ENCODE measurements at places on chromosomes 6 and 20.
A peak's percentile ranks its signal among the peaks of the same experiment; 100 is the strongest.

DNA sequence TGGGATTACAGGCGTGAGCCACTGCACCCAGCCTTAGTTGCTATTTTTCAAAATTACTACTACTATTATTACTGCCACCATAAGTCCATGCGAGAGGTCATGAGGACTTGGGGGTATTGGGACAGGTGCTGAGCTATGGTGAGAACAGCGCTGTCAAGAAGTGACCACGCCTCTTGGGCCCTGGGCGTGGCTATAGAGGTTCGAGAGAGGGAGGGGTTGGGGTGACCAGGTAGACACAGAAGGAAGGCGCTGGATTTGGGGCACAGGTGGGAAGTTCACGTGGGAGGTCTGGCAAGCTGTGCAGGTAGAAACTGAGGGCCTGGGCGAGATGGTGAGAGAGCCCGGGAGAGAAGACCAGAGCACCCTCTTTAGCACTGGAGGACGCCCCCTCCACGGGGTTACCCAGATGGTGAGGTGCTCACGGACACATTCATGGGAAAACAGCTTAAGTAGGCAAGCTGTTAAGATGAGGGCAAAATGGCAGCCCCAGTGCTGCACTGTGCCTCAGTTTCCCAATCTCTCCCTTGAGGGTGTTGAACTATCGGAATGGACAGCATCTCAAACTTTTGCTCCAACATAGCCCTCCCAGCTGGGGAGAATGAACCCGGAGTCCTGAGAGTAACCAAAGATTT lies 61.0 kb downstream of the RAB44 start:
- H3K4me1 ChIP-seq: peaks cover 53% of the 10 kb centered on the region
- no peak for DNase-seq
- no peaks in the 10 kb centered on the region for H3K27me3 ChIP-seq
- H3K36me3 ChIP-seq: peaks cover 5% of the 10 kb centered on the region
- H3K27ac ChIP-seq: peak overlapping the region; percentile 58

GRCh38 chr20:34220561-34220960 lies 20.7 kb upstream of the ASIP start:
- no peaks in the 10 kb centered on the region for H3K4me1 ChIP-seq
- no peaks in the 10 kb centered on the region for H3K36me3 ChIP-seq

- no peak for DNase-seq
- peak overlapping the region; percentile 41 for H3K27ac ChIP-seq
- H3K4me3 ChIP-seq: no peak overlapping the region
- H3K4me1 ChIP-seq: peaks cover 50% of the 10 kb centered on the region
- H3K36me3 ChIP-seq: peaks cover 5% of the 10 kb centered on the region
- no peaks in the 10 kb centered on the region for H3K27me3 ChIP-seq
Measured at GRCh38 chr20:36471885-36472636, 69.3 kb upstream of the MYL9 start.

- H3K27me3 ChIP-seq: peaks cover 8% of the 10 kb centered on the region
- H3K4me1 ChIP-seq: peaks cover 13% of the 10 kb centered on the region
- no peak for DNase-seq
- H3K4me3 ChIP-seq: no peak overlapping the region
Measured at GRCh38 chr6:31905041-31905440, 3.2 kb upstream of the ZBTB12 start.

GRCh38 chr6:8435845-8436168 lies 462 bp upstream of the SLC35B3 start:
- peak overlapping the region; percentile 90 for H3K4me3 ChIP-seq
- H3K36me3 ChIP-seq: peaks cover 20% of the 10 kb centered on the region
- H3K27me3 ChIP-seq: no peaks in the 10 kb centered on the region
- H3K27ac ChIP-seq: peak overlapping the region; percentile 96
- DNase-seq: no peak

DNA sequence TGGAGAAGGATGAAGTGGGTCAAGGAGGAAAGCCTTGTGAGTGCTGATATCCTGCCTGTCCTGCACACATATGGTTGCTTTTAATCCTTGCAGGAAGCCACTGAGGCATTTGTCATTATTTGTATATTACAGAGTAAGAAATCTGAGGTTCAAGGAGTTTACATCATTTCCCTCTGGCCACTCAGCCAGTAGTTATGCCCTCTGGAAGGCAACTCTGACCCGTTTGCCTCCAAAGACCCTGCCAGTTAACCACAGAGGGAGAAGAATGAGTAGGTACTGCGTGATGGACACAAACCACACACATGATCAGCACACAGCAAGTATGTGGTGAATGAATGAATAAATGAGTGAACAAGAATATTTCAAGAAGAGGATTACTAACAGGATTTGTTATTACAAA lies 7.9 kb upstream of the FAM210B start:
- DNase-seq: no peak
- peaks cover 39% of the 10 kb centered on the region for H3K27me3 ChIP-seq
- no peaks in the 10 kb centered on the region for H3K4me1 ChIP-seq
- no peaks in the 10 kb centered on the region for H3K36me3 ChIP-seq
- H3K27ac ChIP-seq: no peak overlapping the region

DNA sequence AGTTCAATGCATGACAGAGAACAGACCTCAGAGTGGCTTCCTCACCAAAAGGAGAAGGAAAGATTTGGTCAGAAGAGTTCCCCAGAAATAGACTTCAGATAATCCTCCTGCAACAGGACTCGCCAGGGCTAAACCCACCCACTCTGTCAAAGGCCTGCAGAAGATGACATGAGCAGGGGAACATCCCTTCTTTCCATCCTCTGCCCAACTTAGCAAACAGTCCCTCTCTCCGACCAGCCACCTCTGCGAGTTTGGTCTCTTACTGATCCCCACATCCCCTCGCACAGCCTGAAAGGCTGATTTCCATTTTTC lies 7.5 kb downstream of the NFATC2 start:
- no peaks in the 10 kb centered on the region for H3K27me3 ChIP-seq
- peak overlapping the region; percentile 90 for H3K27ac ChIP-seq
- H3K36me3 ChIP-seq: peaks cover 51% of the 10 kb centered on the region
- peaks cover 99% of the 10 kb centered on the region for H3K4me1 ChIP-seq
- no peak for DNase-seq
- peak overlapping the region; percentile 98 for H3K4me3 ChIP-seq

- no peaks in the 10 kb centered on the region for H3K36me3 ChIP-seq
- H3K27me3 ChIP-seq: peaks cover 24% of the 10 kb centered on the region
- peaks cover 5% of the 10 kb centered on the region for H3K4me1 ChIP-seq
- no peak overlapping the region for H3K4me3 ChIP-seq
- no peak for DNase-seq
Measured at GRCh38 chr20:62696434-62696957, 12.1 kb upstream of the NTSR1 start.

- no peak for DNase-seq
- H3K4me1 ChIP-seq: no peaks in the 10 kb centered on the region
- no peak overlapping the region for H3K27ac ChIP-seq
- no peaks in the 10 kb centered on the region for H3K27me3 ChIP-seq
- no peak overlapping the region for H3K4me3 ChIP-seq
Measured at GRCh38 chr6:56655996-56656395, 13.3 kb upstream of the DST start.

GRCh38 chr6:126307849-126308248 lies 32.1 kb upstream of the CENPW start:
- H3K36me3 ChIP-seq: no peaks in the 10 kb centered on the region
- H3K27me3 ChIP-seq: no peaks in the 10 kb centered on the region
- H3K4me3 ChIP-seq: no peak overlapping the region
- no peaks in the 10 kb centered on the region for H3K4me1 ChIP-seq
- DNase-seq: no peak

DNA sequence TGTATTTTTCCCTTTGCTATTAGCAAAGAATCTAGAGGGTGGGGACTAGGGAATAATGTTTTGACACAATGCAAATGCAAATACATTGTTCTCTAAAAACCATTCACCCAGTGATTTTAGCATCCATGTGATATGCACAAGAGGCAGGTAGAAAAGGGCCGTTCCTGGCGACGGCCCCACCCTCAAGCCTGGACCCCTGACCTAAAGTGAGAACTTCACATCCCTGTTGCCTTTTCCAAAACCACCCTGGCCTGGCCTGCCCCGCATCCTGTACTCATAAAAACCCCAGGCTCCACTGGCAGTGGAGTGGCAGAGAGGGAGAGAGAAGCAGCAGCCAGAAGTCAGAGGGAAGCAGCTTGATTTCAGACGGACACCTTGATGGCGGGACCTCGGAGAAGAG lies 48.5 kb downstream of the MAP1LC3A start:
- no peaks in the 10 kb centered on the region for H3K4me1 ChIP-seq
- peaks cover 5% of the 10 kb centered on the region for H3K36me3 ChIP-seq
- no peak overlapping the region for H3K4me3 ChIP-seq
- no peaks in the 10 kb centered on the region for H3K27me3 ChIP-seq
- DNase-seq: no peak

DNA sequence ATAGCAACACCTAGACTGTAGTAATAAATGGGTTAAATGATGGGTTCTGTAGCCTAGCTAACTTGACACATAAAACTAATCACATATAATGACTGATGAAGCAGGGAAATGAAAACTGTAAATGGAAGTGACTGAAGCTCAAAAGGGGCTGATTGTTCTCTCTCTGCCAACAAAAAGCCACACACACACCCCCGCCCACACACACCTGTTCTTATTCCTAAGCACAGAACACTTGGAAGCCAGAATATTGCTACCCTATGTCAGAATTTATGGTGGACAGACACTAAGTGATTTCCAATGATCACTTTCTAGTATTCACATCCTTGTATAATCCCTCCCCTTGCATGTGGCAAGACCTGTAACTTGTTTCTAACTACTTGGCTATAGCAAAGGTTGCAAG lies 603.5 kb downstream of the UTRN start:
- no peak for DNase-seq
- peaks cover 1% of the 10 kb centered on the region for H3K36me3 ChIP-seq
- H3K4me3 ChIP-seq: no peak overlapping the region
- H3K4me1 ChIP-seq: no peaks in the 10 kb centered on the region
- no peak overlapping the region for H3K27ac ChIP-seq

DNA sequence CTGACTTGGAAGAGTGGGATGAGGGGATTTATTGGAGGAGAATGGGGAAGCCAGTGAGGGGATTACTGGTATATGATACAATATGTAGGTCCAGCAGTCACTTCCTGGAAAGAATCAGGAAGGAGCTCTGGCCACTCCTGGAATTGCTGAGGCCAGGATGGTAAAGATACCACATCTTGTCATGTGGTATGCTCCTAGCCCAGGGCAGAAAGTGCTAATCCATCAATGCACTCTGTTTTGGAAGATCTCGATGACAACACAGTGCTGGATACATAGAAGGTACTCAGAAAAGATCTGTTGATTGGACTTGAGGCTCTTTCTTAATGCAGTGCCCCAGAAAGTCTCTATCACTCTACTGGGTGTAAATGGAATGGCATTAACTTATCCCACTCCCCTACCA lies 52.6 kb downstream of the LAMP5 start:
- H3K36me3 ChIP-seq: no peaks in the 10 kb centered on the region
- no peak overlapping the region for H3K4me3 ChIP-seq
- no peaks in the 10 kb centered on the region for H3K4me1 ChIP-seq
- DNase-seq: no peak

- peaks cover 64% of the 10 kb centered on the region for H3K4me1 ChIP-seq
- no peak for DNase-seq
- H3K4me3 ChIP-seq: peak overlapping the region; percentile 92
- H3K36me3 ChIP-seq: peaks cover 20% of the 10 kb centered on the region
- no peaks in the 10 kb centered on the region for H3K27me3 ChIP-seq
Measured at GRCh38 chr6:33634161-33634727, 13.1 kb downstream of the ITPR3 start.

DNA sequence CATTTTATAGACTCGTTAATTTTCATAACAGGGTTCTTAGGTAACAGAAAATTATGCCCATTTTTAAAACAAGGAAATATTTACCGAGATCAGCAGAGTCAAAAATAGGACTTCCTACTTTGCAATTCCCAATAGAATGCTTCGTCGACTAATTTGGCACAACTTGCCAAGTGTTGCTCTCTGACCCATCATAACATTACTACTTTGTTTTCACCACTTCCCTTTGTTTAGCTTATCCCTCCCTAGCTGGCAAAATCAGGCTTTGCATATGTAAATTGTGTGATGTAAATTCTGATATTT lies 914 bp upstream of the RANBP9 start:
- H3K4me3 ChIP-seq: peak overlapping the region; percentile 93
- H3K27me3 ChIP-seq: no peaks in the 10 kb centered on the region

DNA sequence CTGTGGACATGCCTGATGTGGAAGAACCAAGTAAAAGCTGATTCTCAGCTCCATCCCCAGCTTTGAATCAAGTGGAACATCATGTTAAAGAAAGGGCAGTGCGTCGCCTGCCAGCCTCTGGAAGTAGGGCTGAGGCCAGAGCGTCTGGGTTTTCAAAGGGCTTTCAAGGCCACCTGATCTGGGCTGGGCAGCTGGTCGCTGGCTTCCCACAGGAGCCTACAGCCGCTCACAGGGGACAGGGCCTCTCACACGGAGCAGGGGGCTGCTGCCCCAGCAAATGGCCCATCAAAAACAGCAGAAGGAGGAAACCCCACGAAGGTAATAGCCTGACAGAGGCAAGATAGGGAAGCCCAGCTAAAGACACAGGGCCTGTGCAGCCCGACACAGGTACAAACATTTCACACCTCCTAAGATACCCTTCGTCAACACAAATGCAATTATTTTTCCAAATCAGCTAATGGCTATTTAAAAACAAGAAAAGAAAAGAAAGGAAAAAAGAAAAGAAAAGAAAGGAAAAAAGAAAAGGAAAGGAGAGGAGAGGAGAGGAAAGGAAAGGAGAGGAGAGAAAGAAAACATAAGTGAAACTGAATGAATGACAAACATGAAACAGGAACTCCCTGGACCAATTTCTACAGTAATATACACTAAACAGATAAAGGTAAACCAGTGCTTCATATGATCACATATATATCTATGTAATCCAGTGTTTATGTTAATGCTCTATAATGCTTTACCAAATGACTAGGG lies 24.8 kb downstream of the RRBP1 start:
- peak overlapping the region; percentile 73 for H3K27ac ChIP-seq
- H3K4me1 ChIP-seq: peaks cover 23% of the 10 kb centered on the region
- peaks cover 12% of the 10 kb centered on the region for H3K36me3 ChIP-seq
- no peaks in the 10 kb centered on the region for H3K27me3 ChIP-seq

DNA sequence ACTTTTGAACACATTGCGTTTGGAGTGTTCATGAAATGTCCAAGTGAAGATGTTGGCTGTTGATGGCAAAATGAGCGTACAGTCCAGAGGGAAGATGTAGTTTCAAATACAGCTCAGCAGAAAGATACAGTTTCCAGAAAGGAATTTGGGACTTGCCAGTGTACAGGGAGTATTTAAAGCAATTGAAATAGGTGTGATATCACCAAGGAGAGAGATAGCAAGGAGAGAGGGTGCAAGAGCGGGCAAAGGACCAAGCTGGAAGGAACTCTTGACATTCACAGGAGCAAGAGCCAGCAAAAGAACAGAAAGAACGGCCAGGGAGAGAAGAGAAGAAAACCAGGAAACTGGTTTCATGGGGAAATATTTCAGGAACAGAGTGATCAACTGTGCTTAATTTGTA lies 47.8 kb downstream of the CARMIL1 start:
- no peak overlapping the region for H3K4me3 ChIP-seq
- H3K4me1 ChIP-seq: peaks cover 7% of the 10 kb centered on the region
- H3K36me3 ChIP-seq: peaks cover 2% of the 10 kb centered on the region
- no peak overlapping the region for H3K27ac ChIP-seq
- H3K27me3 ChIP-seq: no peaks in the 10 kb centered on the region

- no peak overlapping the region for H3K4me3 ChIP-seq
- no peaks in the 10 kb centered on the region for H3K4me1 ChIP-seq
- H3K36me3 ChIP-seq: no peaks in the 10 kb centered on the region
- no peaks in the 10 kb centered on the region for H3K27me3 ChIP-seq
- no peak overlapping the region for H3K27ac ChIP-seq
Measured at GRCh38 chr6:40419377-40419776, 167.8 kb downstream of the LRFN2 start.

- H3K4me1 ChIP-seq: no peaks in the 10 kb centered on the region
- H3K4me3 ChIP-seq: no peak overlapping the region
- H3K36me3 ChIP-seq: no peaks in the 10 kb centered on the region
Measured at GRCh38 chr6:41161851-41162552, 914 bp downstream of the TREM2 start.

GRCh38 chr6:41824571-41825569 lies 37.4 kb downstream of the TOMM6 start:
- H3K4me1 ChIP-seq: no peaks in the 10 kb centered on the region
- DNase-seq: no peak
- no peak overlapping the region for H3K27ac ChIP-seq
- no peak overlapping the region for H3K4me3 ChIP-seq

Measured in central memory CD8-positive, alpha-beta T cell (primary cell).